Spinal cord (tissue), 10 donors: ENCODE measurements at places on chromosomes 5 and 9.

DNA sequence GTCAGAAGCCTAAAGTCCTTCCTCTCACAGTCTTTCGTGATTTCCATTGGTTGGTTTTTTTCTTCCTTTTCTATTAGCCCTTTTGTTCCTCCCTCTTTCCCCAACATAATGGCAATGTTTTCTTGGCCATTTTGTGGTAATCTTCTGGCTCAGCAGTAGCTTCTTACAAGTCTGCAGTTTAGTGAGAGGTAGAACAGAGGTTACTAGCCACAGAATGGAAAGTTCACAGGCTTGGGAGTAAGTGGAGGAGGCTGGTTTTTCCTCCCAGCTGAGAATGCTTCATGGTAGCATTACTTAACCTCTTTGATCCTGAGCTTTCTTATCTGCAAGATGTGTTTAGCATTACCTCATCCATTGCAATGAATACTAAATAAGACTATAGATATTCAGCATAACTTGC lies 346.9 kb downstream of the NFIB start:
- DNase-seq: no peak

GRCh38 chr5:81986126-81986525 lies 14.3 kb downstream of the ATG10 start:
- no peak for DNase-seq

DNA sequence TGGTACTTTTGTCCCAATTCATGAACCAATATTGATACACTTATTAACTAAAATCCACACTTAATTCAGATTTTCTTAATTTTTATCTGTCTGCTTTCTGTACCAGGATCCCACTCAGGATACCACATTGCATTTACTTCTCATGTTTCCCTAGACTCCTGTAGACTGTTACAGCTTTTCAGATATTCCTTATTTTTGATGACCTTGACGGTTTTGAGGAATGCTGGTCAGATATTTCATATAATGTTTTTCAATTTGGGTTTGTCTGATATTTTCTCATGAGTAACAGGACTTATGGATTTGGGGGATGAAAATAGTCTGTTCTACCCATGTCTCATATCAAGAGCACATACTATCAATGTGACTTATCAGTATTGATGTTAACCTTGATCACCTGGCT lies 37.4 kb downstream of the PLPPR1 start:
- no peak for DNase-seq

- no peak for DNase-seq
Measured at GRCh38 chr9:82757924-82758323, 305.0 kb downstream of the RASEF start.

DNA sequence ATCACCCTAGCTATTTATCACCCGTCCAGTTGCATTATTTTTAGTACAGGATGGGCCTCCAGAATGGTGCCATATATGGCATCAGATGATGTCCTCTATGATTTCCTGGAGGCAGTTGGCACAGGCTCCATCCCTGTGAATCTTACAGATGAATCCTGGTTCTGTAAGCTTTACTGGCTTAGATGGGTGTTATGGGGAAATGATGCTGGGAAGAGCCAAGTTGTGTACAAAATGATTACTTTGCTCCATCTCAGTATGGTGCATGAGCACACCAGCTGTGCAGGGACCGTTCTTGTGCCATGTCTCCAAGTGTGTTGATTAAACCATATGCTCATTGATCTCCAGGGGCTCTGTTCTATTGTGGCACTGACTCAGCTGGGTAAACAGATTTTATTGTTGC lies 755.7 kb downstream of the TLR4 start:
- no peak for DNase-seq

DNA sequence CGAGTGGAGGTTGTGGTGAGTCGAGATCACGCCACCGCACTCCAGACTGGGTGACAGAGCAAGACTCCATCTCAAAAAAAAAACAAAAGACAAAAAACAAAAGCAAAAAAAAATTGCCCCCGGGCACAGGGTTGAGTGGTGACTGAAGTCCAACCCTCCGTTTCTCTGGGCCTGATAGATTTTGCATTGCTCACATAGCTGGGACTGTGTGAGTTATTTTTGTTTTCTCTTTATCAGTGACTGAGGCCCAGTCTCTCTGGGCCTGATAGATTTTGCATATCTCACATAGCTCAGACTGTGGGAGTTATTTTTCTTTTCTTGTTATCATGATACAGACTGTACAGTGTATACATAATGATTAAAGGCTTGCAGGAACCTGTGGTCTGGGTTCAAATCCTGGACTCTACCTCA lies 2.6 kb upstream of the SLC28A3 start:
- no peak for DNase-seq

- DNase-seq: no peak
Measured at GRCh38 chr9:127333221-127334064, 63.5 kb upstream of the SLC2A8 start.

GRCh38 chr5:171801839-171802238 lies 16.2 kb downstream of the SMIM23 start:
- DNase-seq: no peak

DNA sequence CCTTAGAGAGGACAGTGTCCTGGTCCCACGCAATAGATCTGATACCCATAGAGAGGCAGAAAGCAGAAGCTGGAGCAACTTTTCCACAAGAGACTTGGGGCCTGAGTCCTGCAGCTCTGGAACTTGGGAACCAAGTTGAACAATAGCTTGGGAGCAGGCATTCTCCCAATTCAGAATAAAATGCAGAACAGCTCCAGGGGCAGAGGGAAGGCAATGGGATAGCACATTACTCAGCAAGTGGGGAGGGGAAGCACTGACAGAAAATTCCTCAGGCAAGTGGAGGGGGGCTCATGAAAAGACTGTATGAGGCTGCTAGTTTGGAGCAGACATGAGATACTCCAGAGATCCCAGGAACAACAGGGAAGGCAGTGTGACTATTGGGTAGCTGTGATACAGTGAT lies 513.6 kb downstream of the HINT1 start:
- no peak for DNase-seq

GRCh38 chr5:31531543-31531887 lies 378 bp downstream of the DROSHA start:
- DNase-seq: peak; percentile 26

DNA sequence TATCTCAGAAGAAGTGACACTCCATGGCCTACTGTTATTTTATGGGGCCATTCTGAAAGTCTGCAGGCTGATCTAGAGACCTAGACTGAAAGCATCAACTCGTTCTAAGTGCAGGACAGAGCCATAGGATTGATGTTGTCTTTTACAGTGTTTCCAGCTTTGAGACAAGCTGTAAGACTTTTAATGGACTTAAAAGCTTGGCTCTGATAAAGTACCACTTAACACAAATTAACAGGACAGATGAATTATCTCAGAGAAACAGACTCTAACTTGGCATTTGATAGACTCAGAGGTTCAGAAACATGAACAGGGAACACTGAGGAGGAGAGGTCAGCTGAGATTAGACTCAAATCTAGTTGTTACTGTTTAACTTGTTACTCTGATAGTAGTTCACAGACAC lies 203.2 kb downstream of the TLR4 start:
- no peak for DNase-seq

DNA sequence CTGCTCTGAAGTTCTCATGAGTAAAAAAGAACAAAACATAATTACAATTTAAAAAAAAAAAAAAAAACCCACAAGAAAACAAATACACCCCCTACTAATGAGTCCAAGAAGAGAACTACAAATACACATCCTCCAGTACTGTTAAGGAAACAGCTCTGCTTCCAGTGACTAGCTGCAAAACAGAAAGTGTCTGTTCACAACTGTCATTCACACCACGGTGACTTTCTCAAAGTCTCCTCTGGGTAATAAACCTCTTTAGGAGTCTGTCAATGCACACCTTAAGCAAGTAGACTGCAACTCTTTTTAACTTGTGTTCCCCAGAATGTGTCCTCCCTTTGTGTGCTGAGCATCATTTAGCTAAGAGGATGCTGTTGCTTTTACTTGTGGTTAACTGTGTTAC lies 6.2 kb downstream of the REEP5 start:
- DNase-seq: no peak
